ENCODE measurements at places on chromosomes 5 and 9.

DNA sequence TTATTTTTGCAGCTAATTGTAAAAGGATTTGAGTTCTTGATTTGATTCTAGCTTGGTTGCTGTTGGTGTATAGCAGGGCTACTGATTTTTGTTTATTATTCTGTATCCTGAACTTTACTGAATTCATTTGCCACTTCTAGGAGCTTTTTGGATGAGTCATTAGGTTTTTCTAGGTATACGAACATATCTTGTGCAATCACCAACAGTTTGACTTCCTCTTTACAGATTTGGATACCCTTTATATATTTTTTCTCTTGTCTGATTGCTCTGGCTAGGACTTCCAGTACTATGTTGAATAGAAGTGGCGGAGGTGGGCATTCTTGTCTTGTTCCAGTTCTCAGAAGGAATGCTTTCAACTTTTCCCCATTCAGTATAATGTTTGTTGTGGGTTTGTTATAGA lies 210.8 kb downstream of the FGF10 start:
- no peak for DNase-seq

DNA sequence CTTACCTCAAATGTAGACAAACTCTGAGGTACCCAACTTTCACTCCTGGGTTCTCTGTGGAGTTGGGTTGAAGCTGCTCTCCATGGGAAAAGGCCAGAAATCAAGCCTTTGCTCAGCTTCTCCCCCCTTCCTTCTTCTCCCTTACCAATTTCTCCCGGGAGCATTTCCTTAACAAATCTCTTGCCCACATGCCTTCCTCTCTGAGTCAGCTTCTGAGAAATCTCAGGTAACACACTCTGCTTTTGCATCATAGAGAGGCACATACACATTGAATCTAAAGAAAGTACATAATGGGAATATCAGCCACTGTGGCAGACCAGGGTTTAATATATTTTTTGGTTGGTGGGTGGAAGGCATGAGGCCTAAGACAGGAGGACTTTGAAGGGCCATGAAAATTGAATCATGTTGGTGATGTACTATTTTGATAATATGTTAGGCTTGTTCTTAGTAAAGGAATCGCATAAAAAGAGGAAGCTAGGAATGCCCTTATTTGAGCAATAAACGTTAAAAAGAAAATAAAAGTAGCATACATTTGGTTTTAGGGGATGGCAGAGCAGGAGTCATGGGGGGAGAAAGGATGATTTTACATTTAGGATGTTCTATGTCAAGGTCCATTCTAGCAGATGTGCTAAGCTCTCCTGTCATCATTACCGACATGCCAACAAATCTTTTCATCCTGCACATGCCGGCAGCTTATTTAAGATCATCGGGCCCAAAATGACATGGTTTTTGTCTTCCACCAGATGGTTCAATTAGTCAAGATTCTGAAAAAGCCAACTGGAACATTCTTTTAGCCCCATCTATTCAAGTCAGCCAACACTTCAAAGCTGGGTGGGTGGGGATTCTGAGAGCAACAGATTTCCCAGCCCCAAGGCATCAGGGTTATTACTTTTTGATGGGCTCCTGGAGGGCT lies 199.5 kb upstream of the CLINT1 start:
- no peak for DNase-seq

- DNase-seq, result no peak
These were observed 25.2 kb upstream of the SPRY4 start for GRCh38 chr5:142350021-142350420.

GRCh38 chr9:92279302-92279701 lies 14.2 kb downstream of the IARS1 start:
- no peak for DNase-seq

DNA sequence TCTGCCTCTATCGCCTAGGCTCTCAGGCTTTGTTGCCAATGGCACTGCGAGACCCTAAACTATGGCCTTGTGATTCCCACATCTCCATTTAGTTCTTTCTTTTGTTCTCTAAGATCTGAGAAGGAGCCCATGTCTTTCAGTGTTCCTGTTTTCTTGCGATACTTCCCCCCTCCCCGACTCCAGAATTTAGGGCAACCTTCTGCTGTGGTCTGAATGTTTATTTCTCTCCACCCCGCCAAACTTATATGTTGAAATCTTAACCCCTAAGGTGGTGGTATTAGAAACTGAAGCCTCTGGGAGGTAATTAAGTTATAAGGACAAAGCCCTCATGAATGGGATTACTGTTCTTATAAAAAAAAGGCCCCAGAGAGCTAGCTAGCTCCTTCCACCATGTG lies 6.4 kb downstream of the TMC1 start:
- no peak for DNase-seq

- no peak for DNase-seq
These were observed 64.8 kb downstream of the SHB start for GRCh38 chr9:38003946-38004808.

GRCh38 chr9:77965445-77966123 lies 66.0 kb downstream of the GNAQ start:
- no peak for DNase-seq

- DNase-seq, result no peak
These were observed 22.8 kb upstream of the ANKRD18A start for GRCh38 chr9:38642951-38643814.

DNA sequence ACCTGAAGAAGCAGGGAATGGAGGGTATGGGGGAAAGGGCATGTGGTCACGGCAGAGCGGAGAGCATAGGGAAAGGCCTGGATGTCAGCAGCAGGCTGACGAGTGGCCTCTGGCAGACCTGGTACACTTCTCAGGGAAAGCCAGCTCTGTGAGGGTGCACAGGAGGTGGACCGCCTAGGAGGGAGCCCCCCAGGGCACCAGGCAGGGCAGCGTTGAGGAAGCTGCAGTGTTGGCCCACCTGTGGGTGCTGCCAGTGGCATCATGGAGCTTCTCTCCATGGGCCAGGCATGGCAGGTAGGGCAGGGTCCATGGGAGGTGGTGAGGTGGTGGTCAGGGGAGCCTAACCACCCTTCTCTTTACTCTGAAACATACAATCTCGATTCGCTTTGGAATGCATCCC lies 143.0 kb upstream of the PITX1 start:
- no peak for DNase-seq

- DNase-seq, result no peak
These were observed 146.2 kb upstream of the LHFPL2 start for GRCh38 chr5:78794693-78795215.

- no peak for DNase-seq
These were observed 39.2 kb upstream of the SHOC1 start for GRCh38 chr9:111833941-111834340.

DNA sequence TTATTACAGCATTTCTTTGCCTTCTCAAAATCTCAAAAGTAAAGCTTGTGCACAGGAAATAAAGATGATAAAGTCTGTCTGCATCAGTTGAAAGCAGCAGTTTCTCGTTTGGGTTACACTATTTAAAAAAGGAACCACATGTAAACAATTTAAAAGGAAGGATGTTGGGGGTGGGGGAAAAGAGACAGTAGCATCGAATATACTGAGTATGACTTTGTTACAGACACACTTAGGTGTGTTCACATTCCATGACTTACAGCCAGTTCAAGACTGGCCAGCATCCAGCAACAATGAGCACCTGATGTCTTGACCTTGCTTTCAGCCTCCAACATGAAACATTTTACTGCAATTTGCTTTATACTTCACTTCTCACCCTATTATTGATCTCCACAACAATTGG lies 8.7 kb downstream of the GAPT start:
- no peak for DNase-seq

DNA sequence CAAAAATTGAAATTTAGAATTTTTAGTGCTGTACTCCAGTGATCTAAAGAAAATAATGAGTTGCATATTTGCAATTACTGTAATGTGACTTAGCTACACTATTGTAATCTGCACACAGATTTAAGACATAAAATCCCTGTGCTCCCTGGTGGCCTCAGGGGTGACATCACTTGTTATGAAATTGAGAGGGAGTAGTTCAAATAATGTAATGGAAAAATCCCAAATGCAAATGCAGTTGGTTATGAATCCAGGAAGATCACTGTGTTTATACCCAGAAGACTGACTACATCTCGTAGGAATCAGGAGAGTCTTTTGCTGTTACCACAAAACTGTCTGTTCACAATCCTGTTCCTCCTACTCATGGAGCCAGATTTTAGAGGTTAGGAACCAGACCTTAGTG lies 178.7 kb upstream of the FBXL17 start:
- peak; percentile 95 for DNase-seq

DNA sequence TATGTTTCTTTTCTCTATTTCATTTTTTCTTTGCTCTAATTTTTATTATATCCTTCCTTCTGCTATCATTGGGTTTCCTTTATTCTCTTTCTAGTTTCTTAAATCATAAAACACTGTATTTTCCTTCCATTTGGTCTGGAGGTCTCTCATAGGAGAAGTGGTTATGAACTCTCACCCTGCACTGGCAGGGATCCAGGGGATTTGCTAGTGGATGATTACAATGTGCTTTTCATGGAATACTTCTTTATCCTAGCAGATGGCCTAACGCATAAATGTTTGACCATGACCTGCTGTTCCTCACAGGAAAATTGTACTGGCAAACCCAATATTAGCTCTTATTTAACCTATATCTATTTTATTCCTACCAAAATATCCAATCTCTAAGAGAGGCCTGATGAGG lies 31.5 kb upstream of the SGCD start:
- DNase-seq, result no peak

GRCh38 chr5:151577566-151577965 lies 13.6 kb downstream of the FAT2 start:
- no peak for DNase-seq

GRCh38 chr9:72257814-72258213 lies 107.2 kb downstream of the ZFAND5 start:
- no peak for DNase-seq

- no peak for DNase-seq
These were observed 5.7 kb downstream of the NDST1 start for GRCh38 chr5:150513375-150514309.

GRCh38 chr9:23258569-23258968 lies 567.5 kb downstream of the ELAVL2 start:
- no peak for DNase-seq

- DNase-seq, result no peak
These were observed 27.2 kb downstream of the ATP6V0E1 start for GRCh38 chr5:173010547-173011464.

DNA sequence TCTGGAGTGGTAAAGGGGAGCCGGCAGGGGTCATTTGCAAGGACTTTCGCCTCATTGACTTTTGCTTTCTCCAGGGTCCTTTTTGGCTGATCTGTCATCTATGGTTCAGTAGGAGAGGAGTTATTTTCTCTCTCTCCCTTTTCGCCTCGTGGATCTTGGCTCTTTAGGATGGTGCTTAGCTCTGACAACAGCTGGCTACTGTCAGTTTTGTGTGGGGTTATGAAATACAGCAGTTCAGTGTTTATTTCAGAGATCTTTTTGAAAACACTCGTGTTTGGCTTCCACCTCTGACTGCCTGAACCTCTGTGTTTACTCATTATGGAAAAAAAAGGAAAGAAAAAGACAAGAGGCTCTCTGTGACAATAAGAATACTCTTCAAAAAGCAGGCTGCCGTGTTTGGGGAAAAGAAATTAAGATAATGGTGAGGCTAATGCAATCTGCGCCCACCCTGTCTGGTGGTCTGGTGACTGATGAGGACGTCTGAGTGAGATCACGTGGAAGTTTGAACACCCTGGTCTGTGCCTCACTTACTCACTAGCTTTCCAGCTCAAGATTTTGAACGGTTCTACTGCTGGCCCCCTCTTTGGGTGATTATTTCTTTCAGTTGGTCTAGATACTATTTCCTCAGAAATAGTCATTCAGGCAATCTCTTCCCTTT lies 567.7 kb downstream of the CAAP1 start:
- DNase-seq, result peak; percentile 15

DNA sequence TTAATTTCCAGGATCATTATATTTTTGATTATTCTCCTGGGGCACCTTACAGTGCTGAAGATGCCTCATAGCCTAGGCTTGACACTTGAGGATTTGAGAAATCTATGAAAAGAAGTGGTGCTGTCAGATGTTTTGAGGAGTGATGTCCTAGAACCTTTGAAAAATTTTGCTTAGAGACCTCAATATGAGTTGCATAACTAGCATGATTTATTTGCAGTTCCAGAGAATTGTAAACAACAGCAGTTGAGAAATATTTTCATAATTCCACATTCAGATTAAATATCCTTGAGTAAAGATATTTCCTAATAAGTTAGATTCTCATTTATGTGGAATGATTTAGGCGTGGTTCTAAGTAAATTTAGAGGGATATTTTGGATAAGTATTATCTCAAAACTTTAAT lies 225.8 kb downstream of the ADAMTSL1 start:
- no peak for DNase-seq

DNA sequence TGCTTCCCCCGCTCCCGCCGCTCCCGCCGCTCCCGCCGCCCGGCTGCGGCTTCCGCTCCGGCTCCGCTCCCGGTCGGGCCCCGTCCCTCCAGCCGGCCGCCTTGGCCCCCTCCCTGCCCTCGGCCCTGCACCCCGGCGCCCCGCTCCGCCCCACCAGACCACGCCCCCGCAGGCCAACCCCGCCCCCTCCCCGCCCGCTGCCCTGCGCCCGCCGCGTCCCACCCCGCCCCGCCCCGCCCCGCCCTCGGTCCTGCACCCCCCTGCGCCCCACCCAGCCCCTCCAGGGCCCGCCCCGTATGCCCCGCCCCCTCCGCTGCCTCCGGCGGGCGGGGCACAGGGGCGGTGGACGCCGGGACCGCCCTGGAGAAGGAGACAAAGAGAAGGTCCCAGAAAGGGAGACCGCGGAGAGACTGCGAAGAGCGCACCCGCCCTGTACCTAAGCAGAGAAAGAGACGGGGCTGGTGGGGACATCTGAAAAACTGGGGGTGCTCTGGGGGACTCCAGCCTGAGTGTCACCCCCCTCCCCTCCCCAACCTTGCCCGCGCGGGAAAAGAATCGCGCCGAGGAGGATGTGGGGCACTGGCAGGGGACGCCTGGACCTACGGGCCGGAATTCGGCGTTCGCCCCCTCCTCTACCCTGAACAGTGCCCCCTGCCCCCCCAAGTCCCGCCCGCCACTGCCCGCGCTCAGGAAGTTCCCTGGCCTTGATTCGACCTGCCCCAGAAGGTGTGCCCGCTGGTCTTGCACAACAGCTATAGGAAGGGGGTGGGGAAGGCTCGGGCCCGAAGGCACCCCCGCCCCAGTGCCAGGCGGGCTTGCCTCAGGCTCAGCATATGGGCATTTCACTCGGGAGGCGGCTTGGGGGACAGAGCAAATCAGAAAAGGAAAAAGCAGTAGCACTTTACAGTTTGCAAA lies 42.8 kb upstream of the STXBP1 start:
- DNase-seq, result peak; percentile 70

All from skin of body (tissue), 3 donors.